ENCODE measurements at places on chromosomes 2 and 18.

DNA sequence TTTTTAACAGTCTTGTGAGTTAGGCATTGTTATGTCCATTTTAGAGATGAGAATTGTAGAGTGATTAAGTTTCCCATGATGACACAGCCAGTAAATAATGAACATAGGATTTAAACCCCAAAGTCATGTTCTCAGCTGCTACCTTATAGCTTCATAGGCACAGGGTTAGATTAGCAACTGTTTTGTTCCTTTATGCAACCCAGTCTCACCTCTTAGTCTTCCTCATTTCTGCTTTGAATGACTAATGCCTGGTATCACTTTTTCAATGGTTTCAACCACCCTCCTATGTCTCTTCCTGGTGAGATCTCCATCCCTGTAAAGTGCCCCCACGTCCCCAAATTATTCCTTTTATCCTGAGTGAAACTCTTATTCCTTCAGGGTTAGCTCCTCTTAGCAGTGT, 44.3 kb downstream of the MFSD6 start:
- DNase-seq = no peak

- DNase-seq = peak; percentile 71
These were observed at the start of gene ITGA4 for GRCh38 chr2:181457121-181457740. TSS of gene ITGA4 (plus strand) at chr2:181457386. CDS start at chr2:181457655, 269 bp downstream.

DNA sequence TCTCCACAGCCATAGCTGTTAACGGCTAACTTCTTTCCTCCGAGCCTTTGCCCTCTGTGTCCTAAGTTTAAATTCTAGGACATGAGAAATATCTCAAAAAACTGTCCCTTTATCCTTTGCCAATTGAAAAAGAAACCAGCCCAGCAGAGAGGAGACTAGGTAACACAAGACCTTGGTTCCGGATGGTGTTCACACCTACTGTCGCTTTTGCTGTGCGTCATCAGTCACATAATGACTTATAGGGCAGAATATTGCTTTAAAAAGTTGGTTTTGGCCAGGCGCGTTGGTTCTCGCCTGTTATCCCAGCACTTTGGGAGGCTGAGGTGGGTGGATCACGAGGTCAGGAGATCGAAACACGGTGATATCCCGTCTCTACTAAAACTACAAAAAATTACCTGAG, 66.2 kb downstream of the SP3 start:
- DNase-seq = no peak

GRCh38 chr2:223887127-223887526, 49.7 kb upstream of the AP1S3 start:
- no peak for DNase-seq

DNA sequence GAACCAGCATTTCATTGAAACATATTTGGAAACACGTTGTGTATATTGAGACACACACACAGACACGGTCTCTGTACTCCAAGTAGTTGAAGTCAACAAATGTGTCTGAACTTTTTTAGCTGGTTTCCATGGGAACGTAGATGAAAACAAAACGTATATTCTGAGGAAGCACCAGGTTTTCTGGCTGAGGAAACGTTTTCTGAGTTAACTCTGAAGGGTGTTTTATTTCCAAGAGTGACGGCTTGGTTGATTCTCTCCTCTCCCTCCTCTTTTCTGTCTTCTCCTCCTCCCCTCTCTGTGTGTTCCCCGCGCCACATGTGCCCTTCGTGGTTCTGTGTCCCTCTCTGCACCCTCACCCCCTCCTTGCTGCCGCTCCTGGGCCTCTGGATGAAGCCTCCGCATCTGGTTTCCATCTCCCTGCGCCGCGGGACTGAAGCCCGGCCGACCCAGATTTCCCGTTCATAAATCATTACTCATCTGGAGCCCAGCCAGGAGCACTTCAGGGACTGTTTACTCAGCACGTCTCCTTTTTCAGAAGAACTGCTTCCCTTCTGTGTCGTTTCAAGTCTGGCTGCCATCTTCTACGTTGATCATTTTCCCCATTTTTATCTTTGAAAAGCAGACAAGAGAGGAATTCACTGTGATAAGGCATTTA, 122.7 kb downstream of the COL6A3 start:
- no peak for DNase-seq

GRCh38 chr18:13437796-13438506, 219.4 kb downstream of the LDLRAD4 start:
- peak; percentile 13 for DNase-seq

DNA sequence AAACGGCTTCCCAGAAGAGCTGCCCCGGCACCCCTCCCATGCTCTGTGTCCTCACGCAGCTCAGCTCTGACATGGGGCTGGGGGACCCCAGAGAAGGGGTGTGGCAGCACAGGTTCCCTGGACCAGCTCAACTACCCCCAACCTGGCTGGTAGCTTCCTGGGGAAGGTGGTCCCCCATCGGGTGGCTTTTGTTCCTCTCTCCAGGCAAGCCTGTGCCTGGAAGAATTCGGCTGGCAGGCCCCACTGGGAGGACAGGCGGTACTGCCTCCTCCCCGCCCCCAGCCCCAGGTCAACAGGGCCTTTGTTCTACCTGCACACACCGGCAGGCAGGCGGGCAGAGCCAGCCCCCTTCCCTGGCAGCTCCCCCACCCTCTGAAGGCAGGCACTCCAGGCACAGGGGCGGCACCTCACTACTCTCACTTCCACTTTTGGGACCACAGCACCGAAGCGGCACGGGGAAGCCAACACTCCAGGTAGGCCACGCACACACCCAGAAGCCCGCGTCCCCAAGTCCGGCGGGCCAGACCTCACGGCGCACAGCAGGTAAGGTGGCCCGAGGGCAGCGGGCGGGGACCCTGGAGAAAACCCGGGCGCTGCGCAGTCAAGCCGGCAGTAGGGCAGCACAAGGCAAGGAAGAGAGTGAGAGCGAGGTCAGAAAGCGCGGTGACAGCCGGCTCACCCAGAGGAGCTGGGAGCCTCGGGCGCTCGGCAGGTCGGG, 1.3 kb downstream of the HS6ST1 start:
- DNase-seq = no peak

GRCh38 chr18:54742659-54743604, 85.3 kb upstream of the RAB27B start:
- DNase-seq = no peak

- no peak for DNase-seq
These were observed 65.8 kb upstream of the HS6ST1 start for GRCh38 chr2:128384446-128384845.

- no peak for DNase-seq
These were observed 249.6 kb downstream of the DCDC2C start for GRCh38 chr2:3952866-3953516.

DNA sequence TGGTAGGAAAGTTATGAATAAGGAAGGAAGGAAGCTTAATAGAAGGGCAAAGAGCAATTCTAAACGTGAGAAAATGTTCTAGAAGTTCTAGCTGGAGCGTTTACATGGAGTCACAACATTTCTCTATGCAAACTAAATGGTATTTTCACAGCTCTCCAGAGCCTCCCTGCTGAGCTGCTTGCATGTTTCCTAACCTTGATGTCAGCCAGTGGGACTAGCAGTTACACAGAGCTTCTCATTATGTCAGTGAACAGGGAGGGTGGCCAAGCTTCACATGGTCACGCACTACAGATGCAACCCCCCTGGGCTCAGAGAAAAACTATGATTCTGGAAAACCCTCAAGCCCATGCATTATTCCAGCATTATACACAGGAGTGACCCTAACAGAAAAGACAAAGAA, 153.4 kb upstream of the CCDC150 start:
- no peak for DNase-seq

DNA sequence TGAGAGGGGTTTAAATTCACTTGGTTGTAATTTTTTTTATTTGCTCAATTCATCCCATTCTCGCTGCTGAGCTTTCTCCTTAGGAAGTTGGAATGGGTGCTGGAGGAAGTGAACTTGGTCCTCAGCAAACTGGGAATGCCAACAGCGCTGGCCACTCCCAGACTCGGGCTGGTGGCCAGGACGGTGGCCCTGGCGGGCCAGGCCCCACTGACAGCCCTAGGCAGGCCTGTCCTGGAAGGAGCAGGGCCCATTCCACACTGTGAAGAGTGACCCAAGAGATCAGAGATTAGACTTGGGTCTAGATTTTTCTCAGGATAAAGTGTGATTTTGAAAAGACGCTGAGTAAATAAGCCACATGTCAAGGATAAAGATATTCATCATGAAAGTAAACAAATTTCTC, 132.7 kb downstream of the HDAC4 start:
- no peak for DNase-seq

DNA sequence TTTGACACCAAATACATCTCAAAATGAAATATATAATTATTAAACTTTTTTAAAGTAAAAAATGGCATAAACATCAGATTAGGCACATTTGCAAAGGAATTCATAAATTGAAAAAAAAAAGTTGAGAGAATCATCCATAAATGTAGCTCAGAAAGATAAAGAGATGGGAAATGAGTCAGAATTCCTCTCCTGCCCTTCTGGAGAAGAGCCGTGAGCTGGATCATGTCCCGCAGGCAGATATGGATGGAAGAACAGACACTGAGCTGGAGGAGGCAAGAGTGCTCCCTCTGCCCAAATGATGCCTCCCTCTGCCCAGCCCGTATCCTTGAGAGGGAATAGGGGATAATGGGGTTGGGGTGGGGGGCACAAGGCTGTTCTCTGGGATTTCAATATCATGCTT, 190.9 kb downstream of the TFCP2L1 start:
- DNase-seq = no peak

DNA sequence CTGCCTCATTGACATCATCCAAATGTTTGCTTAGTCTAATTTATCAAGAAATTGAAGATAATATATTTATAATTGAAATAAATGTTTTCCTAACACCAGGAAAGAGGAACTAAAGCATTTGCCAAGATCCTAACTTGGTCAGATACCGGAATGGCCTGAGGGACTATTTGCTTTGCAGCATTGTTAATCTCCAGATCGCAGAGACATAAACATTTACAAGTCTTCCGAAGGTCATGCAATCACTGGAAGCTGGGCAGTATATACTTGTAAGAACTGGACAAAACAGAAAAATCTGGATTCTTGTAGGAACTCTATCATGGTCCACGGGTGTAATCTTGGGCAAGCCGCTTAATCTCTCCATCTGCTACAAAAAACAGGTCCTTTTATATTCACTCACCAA, 42.2 kb downstream of the CYBRD1 start:
- DNase-seq = no peak

GRCh38 chr18:48918660-48919456, 31.9 kb downstream of the SMAD7 start:
- no peak for DNase-seq

DNA sequence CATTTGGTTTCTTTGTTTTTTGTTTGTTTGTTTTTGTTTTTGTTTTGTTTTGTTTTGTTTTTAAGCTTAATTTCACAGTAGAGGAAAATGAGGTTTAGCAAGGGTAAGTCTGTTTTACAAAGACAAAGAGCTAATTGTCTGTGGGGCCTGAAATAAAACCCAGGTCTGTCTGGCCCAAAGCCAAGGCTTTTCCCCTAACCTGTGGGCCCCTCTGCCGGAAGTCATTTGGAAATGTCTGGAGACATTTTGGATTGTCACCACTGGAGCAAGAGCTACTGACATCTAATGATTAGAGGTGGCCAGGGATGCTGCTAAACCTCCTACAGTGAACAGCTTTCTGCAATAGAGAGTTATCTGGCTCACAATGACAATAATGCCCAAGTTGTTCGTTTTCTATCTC, 167.2 kb downstream of the MAP2 start:
- no peak for DNase-seq

DNA sequence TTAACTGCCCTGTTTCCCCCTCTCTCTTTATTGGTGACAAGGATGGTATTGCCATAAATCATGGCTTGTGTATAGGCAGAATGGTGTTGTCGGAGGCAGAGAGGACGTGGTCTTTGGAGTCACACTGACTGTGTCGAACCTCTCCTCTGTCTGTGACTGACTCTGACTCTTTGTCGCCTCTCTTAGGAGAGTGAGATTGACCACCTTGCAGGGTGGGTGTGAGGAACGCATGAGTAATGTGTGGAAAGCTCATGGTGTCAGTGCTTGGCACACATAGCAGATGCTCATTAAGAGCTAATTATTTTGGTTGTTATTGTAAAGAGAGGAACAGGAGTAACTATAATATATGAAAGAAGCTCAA, 145.6 kb downstream of the TTC27 start:
- DNase-seq = no peak

DNA sequence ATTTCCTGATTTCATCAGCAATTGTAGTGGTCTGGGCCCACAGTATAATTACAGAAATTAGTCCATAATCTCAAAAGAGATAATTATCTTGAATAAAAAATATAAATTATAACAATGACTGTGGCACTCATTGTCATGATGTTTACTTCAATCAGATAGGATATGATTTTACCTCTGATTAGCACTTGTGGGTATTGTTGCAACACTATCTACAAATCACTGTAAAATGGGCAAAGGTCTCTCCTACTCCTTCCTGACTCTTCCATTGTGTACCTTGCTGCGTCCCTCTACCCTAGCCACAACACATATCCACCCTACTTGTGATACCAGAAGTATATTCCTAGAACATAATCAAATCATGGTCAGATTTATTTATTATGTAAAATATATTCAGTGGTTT, 200.9 kb upstream of the TRIB2 start:
- DNase-seq = no peak
